ENCODE measurements at places on chromosomes 3 and 15.

- DNase-seq, result no peak
Measured at GRCh38 chr15:39184701-39185390, 396.0 kb upstream of the THBS1 start.

- no peak for DNase-seq
Measured at GRCh38 chr3:29649815-29650547, 369.1 kb downstream of the RBMS3 start.

DNA sequence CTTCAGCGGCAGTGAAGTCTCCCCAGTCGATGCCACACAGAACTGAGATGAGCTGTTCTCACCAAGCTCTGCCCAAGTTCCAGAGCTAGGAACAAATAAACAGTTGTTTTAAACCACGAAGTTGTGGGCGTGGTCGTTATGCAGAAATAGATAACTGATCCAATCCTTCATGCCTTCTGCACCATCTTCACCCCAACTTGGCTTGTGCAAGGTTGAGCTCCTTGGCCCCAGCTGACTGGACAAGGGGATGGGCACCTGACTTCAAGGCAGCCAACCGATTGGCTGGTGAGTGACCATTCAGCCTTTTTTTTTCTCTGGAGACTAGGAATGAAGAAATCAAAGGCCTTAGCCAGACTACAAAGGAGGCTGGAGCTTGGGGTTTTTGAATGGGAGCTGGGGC, 23.9 kb downstream of the LINGO1 start:
- no peak for DNase-seq

GRCh38 chr3:54067055-54067698, 55.2 kb upstream of the CACNA2D3 start:
- DNase-seq, result no peak

GRCh38 chr15:70974004-70974832, 81.6 kb downstream of the LRRC49 start:
- no peak for DNase-seq

GRCh38 chr15:37246065-37246464, 145.7 kb upstream of the MEIS2 start:
- no peak for DNase-seq

- no peak for DNase-seq
Measured at GRCh38 chr3:148964809-148965208, 26.5 kb upstream of the GYG1 start.

GRCh38 chr3:147915057-147915456, 505.9 kb downstream of the ZIC1 start:
- DNase-seq, result no peak

- DNase-seq, result no peak
Measured at GRCh38 chr3:29972320-29972993, 633.9 kb upstream of the TGFBR2 start.
